ENCODE measurements at places on chromosomes 11 and 22.

DNA sequence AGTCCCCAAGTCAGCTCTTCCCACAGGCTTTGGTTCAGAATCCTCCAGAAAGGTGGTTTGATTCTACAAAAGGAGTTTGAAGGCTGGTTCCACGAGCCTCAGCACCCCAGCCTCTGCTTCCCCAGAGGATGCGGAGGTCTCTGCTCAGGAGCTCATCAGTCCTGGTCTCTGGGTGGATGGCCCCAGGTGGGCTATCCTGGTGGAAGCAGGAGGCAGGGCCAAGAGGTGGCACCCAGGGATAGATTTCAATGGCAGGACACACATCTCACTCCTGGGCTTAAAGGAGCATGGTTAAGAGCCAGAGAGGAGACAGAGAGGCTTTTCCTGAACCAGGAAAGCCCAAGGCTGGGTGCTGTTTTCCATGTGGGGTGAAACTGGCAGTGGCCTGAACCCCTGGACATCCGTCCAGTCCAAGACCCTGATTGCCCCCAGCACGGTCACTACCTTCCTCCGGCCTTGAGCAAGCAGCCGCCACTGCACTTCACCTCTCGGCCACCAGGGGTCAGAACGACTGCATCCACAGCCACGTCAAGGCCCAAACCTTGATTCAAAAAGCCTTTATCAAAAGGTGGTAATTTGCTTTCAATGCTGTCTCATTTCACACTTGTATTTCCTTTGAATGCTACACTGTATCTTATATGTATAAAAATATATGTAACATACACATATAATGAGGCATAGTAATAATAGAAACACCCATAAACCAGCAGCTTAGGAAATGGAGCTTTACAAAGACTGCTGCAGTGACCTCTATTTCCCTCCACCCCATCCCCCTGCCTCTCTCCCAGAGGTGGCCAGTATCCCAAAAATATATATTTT lies 19.3 kb upstream of the FXYD2 start:
- peak; percentile 91 for DNase-seq

DNA sequence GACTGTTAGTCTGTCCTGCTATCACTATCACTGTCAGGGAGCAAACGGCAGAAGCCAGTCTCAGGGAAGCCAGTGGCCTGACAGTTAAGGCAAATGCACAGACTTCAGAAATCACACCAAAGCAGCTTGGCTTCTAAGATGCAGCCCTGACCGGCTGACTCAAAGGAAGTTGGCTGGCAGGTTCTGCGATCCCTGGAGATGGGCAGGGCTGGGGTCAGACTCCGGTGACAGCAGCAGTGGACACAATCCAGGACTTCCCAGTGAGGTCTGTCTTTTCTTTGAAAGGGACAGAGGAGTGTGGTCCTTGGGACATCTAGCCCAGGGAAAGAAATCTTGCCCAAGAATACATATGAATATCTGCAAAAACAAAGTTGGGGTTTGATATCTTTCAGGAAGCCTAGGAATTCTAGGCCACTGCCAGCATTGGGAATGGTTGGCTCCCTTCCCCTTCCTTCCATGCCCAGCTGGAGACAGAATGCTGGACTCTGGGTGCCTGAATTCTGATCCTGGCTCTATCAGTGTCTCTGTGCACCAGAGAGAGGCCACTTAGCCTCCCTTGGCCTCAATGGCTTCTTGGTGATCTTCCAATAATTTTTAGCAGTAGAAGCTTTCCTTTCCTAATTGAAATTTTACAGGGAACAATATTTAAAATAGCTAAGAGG lies 108.9 kb downstream of the KIRREL3 start:
- DNase-seq, result no peak

GRCh38 chr22:30675436-30675835 lies 7.8 kb upstream of the DUSP18 start:
- DNase-seq, result no peak

- DNase-seq, result no peak
Measured at GRCh38 chr22:23152238-23153114, 7.2 kb downstream of the RAB36 start.

DNA sequence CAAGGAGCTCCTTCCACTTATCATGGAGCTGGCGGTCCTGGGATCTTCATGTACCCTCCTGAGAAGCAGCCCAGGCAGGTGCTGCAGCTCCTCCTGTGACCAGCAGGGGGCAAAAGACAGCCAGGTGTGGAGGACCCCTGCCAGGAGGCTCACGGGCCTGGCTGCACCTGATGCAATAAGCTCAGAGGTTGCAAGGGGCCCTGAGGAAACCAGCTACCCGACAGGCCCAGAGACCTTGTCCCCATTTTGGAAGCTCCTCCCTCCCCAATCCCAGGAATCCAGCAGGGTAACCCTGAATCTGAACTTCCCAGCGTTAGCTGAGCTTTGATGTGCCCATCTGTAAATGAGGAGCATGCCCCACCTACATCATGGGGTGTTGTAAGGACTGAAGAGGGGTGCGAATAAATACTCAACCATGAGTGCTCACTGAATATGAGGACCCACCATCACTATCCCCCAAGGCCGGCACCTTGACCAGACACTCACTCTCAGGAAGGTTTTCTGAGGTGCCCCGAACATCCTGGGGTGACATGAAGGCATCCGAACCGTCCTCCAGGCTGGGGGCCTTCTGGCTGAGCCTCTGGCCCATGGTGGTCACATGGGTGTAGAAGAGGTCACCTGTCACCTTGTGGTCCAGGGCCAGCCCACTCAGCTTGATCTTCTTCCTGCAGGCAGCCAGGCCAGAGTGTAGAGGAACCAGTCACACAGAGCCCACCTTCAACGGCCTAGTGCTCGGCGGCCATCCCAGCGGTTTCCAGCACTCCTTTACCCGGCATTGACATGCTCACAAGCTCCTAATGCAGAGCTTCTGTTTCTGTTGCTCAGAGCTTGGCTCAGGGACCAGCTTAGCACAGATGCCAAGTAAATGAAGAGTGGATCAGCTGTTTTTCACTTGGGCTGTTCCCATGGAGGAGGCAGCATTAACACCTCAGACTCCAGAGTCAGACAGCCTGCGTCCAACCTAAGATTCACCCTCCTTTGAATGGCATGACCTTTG lies 21.7 kb downstream of the SLC43A1 start:
- peak; percentile 84 for DNase-seq

GRCh38 chr11:101442171-101442570 lies 141.6 kb downstream of the TRPC6 start:
- no peak for DNase-seq

GRCh38 chr11:96567176-96567575 lies 177.4 kb downstream of the JRKL start:
- DNase-seq, result no peak

- DNase-seq, result no peak
Measured at GRCh38 chr22:30381264-30381663, 5.9 kb downstream of the RNF215 start.

- no peak for DNase-seq
Measured at GRCh38 chr11:72370201-72370600, 64.1 kb downstream of the CLPB start.

DNA sequence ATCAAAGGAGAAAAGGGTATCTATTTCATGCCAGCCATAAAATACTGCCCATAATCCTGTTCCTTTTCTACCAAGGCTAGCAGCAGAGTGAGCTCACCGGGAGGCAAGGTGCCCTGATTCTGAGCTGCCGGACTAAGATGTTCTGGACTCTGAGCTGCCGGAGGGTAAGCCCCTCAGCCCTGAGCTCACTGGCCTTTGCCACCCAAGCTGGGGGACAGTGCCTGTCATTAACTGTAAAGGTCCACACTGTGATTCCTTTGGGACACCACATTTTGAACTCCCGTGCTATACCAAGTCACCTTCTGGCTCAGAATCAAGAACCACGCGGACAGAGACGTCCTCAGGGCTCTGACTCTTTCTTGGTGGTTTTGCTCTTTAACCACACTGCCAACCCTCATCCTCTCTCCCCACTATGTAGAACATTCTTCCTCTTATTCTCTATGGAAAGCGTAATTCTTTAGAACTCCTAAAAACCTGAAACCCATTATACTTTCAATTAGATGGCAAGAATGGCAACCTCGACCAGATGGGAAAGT lies 88.4 kb upstream of the BID start:
- DNase-seq, result no peak

- DNase-seq, result no peak
Measured at GRCh38 chr11:128568166-128568778, 19.1 kb downstream of the ETS1 start.

DNA sequence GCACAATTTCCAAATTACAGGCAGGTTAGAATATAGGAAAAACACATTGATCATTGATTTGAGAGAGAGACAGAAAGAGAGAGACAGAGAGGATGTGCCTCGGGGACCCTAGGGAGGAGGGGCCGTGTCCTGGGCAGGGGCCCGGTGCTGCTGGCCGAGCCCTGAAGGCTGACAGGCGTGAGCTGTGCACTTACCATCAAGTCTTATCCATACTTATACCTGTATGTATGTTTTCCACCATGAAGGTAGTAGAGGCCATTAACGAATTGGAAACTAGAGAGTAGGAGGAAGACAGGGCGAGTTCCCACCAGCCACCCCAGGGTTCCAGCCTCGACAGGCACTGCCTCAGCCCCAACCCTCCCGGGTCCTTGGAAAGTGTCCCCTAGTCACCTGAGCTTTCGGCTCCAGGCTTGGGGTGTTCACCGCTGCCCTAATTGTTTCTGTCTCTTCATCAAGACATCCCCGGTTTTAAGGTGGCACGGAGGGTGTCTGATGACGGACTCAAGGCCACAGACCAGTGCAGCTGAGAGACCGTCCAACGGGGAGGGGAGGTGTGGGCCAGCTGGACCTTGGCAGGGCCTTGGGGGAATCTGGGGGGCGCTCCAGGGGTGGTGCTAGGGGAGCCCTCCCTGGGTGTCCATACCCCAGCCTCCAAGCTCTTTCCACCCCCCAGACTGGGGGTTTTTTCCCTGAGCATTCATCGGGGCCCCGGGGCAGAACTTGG lies 431.3 kb downstream of the TBC1D22A start:
- DNase-seq, result peak; percentile 22

DNA sequence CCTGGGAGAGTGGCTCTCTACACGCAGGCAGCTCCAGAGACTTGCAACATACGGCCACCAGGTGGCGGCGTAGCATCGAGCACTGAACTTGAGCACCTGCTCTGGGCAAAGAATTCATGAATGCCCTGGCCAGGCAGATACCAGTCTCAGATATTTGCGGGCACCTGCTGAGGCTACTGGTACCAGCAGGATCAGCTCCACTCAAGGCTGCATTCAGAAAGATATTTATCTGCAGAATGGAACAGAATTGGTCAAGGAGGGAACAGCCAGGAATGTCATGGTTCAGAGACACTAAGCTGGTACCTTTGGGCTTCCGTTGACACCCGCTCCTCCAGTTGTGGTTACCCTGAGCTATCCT lies 10.8 kb upstream of the CCDC86 start:
- DNase-seq, result peak; percentile 87

GRCh38 chr22:24175160-24175808 lies 6.0 kb upstream of the SUSD2 start:
- peak; percentile 73 for DNase-seq

DNA sequence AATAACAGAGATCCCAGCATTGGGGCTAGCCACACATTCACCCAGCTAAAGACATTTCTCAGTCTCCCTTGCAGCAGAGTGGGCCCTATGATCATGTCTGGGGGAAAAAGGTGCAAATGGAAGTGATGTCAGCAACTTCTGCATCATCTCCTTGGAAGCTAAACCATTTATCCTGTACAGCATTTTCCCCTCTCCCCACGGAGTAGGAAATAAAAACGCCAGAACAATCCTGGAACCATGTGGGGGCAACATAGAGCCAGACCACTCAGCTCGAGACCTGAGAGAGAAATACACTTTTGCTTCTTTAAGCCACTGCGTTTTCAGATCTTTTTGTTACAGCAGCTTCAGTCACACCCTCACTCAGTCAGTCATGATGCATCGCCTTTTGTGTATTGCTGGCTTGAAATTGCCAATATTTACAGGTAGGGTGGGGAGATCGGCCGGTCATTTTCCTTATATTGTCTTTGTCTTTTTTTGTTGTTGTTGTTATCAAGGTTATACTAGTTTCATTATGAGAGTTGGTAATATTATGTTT lies 9.1 kb upstream of the RAC2 start:
- DNase-seq, result no peak

DNA sequence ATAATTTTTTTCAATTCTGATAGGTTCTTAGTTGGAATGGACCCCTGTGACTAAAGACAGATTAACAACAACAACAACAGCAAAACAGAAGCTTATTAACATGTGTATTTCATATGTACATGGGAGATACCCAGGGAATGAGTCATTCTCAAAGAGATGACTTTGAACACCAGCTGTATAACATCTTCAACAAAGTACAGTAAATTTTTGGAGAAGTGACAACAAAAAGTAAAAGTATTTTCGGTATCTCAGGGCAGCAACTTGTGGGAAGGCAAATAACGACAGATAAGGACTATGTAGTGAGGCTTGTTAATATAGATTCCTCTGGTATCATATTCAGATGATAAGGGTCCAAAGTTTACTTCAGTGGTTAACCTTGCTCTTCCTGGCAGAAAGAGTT lies 573.4 kb upstream of the RAG2 start:
- no peak for DNase-seq

- no peak for DNase-seq
Measured at GRCh38 chr11:35087648-35088047, 51.3 kb upstream of the CD44 start.

DNA sequence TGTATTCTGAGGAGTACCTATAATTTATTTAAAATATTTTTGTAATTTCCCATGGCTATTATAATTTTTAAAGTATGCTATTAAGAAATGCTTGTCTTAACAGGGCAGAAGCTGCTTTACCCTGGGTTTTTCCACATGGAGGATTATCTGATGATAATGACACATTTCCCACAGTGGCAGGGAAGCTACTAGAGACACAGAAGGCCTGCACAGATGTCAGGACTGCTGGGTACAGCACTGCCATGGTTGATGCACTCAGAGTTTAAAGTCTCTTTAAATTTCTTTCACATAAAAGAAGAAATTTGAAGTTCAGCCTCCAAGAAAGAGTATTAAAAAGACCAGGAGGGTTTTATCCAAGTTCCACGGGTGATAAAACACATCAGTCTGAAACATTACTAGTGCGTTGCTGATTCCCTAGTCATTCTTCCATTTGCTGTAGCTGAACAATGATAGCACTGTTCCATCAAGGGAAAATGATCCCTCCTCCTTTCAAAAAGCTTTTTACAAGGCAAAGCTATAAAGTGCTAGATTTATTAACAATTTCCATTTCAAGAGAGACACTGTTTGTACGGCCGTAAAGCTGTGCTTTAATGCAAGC lies 363.0 kb downstream of the CNTN5 start:
- no peak for DNase-seq

Data from activated T-cell treated with anti-CD3 and anti-CD28 coated beads, Interleukin-2, amount 50 U/mL, for 24 hours (primary cell).